ENCODE measurements at places on chromosomes 2 and 18.

DNA sequence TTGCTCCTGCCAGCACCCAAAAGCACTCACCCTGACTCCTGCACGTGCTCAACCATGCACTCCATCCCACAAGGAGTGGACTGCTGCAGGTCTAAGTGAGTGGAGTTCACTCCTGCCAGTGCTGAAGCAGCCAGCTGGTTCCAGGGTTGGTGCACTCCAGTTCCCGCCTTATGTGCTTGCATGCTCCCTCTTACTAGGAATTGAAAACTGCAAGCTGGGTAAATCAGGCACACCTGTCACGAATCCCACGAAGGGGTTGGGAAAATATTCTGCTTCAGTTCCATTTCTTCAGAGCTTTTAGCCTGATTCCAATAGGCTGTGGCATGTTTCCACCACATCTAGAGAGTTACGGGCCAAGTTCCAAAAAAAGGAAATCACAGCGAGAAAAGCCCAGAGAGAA, 1365.5 kb upstream of the CHAC2 start:
- DNase-seq = no peak

DNA sequence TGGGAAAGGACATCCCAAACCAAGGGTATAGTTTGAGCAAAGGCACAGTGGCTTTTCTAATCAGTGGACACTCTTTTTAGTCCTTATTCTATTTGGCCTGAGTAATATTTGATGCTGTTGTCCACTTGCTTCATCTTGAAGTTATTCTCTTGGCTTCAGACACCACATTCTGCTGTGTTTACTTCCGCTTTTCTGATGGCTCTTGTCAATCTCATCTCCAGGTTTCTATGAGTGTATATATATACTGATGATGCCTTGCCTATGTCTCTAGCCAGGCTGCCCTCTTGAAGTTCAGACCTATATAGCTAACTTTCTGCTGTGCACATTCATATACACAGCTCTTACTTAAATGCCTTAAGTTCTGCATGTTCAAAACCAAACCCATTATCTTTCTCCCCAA, 83.1 kb downstream of the EFEMP1 start:
- no peak for DNase-seq

DNA sequence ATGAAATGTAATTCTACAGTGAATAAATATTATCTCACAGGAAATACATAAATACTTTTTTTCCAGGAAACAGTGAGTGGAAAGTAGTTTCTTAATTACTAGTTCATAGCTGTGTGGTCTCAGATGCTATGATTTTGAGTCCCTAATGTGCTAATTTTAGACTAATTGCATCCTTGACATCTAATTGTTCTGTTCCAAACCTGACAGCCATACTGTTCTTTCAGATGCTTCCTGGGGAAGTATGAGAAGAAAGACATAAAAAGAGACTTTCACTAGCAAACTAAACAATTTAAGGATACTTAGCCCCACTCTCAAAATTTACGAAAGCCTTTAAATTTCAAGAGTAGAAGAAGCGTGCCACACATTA, 350.9 kb upstream of the CDH20 start:
- DNase-seq = no peak

DNA sequence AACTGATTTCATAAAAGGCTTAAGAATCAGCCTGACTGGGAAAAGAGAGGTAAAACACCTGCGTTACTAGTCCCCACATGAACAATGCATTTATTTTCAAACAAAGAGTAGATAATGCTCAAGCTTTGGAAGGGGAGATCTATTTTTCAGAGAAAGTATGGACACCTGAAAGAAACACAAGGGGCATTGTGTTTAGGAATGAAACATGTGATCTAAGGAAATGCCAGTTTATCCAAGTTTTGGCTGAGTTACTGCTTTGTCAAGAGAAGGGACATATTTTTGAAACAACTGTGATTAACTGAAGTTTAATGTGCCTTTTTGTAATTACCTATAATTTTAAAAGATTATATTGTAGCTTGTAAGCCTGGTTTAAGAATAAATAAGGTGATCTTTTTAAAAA, 49.3 kb upstream of the RBBP8 start:
- DNase-seq = no peak

DNA sequence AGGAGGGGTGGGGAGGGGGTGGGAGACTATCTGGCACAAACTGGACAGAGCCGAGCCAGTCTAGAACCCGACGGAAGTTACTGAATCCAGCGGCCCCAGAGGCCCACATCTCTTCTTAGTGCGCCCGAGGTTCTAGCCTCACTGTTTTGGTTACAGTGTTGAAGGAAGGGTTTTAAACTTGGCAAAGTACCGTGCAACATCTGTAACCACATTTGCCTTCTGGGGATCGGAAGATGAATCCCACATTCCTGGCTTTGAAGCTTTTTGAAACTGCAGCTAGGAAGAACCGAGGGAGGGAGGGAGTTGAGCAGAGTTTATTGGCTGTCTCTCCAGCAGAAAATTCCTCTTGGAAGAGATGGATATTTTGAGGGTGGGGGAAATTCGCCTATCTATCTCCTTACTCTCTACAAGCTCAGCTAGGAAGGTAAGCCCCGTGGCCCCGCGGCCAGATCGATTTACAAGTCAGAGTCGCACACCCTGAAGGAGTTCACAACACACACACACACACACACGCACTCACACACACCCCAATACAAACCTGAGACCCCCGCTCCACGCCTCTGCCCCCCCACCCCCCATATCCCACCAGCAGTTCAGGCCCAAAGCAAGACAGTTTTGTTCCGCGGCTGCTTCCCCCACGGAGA, 1.0 kb downstream of the ACVR1 start:
- DNase-seq = no peak

- DNase-seq = no peak
Observed at GRCh38 chr18:79402977-79403722, 7.4 kb downstream of the NFATC1 start.
